ENCODE measurements at places on chromosomes 4 and X.

- DNase-seq = no peak
Observed at GRCh38 chr4:6582889-6583490, 8.0 kb downstream of the MAN2B2 start.

DNA sequence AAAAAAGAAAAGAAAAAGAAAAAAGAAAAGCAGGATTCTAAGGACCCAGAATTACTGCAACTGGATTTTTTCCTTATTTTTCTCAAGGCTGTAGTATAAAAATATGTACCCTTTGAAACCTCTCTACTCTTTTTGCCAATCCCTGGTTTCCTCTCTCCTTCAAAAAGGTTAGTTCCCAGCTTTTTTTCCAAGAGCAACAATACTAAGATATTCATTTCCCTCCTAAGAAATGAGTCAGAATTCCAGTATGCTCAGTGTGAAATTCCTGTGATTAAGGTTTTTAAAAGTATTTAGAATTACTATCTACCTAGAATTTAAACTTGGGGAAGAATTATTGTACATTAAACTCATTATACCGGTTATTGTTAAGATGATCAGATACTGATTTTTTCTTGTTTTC lies 22.0 kb downstream of the SMIM14 start:
- DNase-seq = no peak

- DNase-seq = peak; percentile 13
Observed at GRCh38 chr4:38914854-38915253, 47.2 kb downstream of the FAM114A1 start.

- no peak for DNase-seq
Observed at GRCh38 chr4:109156356-109156755, 146.1 kb downstream of the COL25A1 start.

DNA sequence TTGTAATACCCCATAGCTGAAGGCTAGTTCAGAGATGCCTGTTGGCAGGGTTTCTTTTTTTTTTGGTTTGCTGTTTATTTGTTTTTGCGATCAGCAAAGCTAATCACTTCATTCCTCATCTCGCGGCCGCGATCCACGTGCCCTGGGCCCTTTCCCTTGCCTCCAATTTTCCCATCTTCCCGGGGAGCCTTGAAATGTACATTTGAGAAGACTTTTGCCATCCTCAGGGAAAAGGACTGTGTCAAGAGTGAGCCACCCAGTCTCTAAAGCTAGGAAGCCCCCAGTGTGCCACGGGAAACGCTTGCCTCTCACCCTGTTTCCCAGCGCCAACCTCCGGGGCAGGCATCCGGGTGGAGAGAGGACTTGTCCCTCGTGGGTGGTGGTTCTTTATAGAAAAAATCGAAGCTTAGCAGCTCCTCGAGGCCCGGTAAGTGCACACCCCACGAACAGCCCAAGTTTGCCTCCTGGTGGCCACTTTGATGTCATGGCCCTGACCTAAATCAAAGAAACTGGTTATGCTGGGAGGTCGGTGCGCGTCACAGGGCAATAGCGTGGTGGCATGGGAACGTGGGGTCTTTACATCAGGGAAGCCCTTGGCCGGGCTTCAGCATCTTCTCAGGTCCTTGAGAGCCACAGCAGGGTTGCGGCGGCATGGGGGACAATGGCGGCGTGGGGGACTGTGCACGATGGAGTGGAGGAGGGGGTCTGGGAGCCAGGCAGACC lies 42.0 kb downstream of the MAP7D3 start:
- DNase-seq = peak; percentile 68

GRCh38 chr4:25157081-25157480 lies 3.2 kb downstream of the SEPSECS start:
- DNase-seq = no peak

DNA sequence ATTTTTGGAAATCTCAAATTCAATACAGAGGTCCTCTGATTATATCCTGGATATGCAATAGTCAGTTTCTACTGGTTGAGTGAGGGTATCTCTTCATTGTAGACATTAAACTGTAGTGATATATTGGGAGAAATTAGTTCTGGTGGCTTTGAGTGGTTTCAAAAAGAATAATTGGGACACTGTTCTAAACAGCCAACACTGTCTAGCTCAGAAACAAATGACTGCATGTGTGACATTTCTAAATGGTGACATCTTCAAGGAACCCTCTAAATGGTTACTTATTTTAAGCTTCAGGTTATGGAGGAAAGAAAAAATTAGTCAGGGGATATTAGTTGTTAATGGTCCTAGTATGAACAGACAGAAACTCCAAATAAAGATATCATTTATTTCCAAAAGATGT lies 186.2 kb downstream of the LARP7 start:
- no peak for DNase-seq

GRCh38 chr4:135515295-135515694 lies 1313.7 kb upstream of the PABPC4L start:
- DNase-seq = no peak

GRCh38 chrX:70171624-70172023 lies 5.7 kb upstream of the DGAT2L6 start:
- DNase-seq = no peak

DNA sequence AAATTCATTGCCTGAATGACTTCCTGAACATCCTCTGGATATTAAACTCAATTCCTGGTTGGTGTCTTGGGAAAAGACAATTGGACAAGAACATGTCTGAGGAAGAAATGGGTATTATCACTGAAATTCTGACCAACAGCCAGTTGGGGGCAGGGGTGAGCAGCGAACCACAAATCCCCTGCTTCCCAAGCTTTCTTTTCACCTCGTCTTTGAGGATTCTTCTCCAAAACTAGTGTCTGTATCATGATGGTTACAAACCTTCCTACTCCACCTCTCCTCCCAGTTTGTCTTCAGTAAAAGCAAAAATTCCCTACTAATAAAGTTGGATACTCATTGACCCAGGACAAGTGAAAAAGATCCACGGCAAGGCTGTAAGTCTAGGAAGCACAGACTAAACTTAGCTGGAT lies 48.3 kb upstream of the WDR1 start:
- peak; percentile 48 for DNase-seq

GRCh38 chrX:66016905-66017658 lies 22.8 kb downstream of the VSIG4 start:
- DNase-seq = no peak

DNA sequence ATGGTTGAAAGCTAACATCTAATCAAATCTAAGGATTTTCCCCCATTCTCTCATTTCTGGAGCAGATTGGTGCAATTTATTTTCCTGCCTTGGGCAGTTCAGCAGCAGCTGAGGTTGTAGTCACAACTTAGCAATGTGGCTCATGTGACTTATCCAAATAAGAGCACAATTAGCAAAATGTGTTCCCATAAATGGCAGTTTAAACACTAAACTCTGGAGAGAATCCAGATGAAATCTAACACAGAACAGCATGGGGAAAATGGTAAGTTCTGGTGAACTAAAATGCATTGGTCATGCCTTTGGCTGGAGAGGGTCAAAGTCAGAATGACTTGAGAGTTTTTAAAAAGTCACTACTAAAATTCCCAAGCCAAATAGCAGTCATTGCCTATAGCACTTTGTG lies 422.6 kb upstream of the DIPK2B start:
- no peak for DNase-seq

GRCh38 chrX:30620125-30620524 lies 33.1 kb upstream of the GK start:
- DNase-seq = no peak

DNA sequence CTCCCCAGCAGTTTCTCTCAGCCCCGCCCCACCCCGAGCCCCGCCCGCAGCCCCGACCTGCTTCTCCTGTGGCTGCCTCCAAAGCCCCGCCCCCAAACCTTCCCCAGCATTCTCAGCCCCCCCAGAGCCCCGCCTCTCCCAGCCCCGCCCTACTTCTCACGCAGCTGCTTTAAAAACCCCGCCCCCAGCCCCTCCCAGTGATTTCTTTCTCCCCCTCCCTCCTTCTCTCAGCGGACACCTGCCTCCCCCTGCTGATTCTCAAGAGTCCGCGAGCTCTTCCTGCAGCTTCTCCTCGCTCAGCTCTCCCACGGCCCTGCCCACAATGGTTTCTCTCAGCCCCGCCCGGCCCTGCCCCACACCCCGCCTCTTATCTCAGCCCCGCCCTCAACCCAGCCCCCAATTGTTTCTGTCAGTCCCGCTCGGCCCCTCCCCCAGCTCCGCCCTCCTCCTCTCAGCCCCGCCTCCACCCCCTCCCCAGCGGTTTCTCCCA lies 636 bp upstream of the EOLA1 start:
- peak; percentile 93 for DNase-seq

DNA sequence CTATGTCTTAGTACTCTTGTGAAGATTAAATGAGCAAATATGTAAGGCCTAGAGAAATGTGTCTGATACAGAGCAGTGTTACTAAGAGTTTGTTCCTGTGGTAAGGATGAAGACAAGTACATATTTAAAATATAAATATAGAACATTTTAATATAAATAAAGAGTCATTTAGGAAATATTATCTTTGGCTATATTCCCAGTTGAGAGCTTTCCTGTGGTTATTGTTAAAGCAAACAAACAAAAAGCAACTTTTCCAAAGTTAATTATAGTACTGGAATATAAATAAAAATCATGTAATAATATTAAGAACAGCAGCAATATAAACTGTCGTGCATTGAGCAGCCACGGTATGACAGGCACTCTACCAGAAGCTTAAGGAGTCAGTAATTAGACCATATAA lies 472.5 kb downstream of the INPP4B start:
- no peak for DNase-seq

Measured in thyroid gland (tissue), 4 donors.